ENCODE measurements at places on chromosomes 12 and 14.

- DNase-seq, result no peak
Measured at GRCh38 chr12:82425241-82425640, 66.9 kb downstream of the METTL25 start.

DNA sequence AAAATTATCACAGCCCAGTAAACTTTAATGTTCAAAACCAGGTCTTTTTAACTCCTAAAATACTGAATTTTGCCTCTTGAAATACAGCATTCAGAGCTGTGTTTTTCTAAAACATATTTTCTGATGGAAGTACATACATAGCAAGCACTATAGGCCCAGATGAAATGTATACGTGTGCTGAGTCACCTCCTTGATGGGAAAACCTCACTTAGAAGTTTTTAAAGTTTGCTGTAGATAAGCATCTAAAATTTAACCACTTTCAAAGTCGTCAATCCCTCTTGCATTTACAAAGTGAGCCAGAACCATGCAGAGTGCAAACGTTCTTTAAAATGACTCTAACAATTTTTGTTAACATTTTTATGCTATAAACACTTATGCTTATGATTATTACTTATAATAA, 618.8 kb downstream of the RPS29 start:
- DNase-seq, result no peak

DNA sequence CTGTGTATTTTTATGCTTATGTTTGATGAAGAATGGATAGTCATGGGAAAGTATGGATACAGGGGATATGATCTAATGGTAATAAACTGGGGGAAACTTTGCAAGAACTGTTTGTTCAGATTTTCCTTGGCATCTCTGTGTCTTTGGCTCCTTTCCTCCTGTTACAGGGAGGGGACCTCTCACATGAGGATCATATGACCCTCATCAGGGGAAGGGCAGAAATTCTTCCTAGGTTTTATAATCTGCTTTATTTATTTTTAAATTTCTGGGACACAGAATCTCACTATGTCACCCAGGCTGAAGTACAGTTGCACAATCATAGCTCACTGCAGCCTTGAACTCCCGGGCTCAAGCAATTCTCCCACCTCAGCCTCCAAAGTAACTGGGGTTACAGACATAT, 526.5 kb downstream of the CCER1 start:
- no peak for DNase-seq

DNA sequence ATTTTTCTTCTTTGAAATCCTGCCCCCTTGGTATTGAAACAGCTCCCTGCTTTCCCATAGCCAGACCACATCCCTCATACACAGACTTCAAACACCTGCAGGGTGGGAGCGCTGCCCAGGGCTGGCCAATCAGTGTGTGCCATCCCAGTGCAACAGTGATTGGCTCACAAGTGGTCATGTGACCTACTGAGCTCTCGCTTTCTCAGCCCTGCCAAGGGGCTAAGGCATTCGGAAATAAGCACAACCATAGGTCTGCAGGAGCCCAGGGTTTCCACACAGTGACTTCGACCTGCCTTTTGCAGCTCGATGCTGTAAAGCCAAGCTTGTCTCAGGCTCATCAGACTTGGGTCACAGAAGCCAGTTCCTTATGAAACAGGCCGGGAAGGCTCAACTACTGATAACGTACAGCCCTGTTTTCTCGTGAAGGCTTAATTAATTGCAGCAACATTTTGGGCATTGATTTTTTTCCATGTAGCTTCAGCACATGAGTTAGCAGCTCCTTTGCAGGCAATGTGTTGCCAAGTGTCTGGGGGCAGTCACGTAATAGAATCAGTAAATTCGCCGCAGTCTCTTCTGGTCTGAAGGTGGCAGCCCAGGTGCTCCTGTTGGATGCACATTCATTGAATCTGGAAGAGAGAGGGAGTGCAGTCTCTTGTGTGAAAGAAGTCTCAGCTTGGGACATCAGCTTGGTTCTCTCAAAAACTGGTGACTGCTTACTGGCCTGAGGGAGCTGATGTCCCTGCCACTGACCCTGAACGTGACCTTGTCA, 1091.8 kb downstream of the AACS start:
- DNase-seq, result peak; percentile 17

DNA sequence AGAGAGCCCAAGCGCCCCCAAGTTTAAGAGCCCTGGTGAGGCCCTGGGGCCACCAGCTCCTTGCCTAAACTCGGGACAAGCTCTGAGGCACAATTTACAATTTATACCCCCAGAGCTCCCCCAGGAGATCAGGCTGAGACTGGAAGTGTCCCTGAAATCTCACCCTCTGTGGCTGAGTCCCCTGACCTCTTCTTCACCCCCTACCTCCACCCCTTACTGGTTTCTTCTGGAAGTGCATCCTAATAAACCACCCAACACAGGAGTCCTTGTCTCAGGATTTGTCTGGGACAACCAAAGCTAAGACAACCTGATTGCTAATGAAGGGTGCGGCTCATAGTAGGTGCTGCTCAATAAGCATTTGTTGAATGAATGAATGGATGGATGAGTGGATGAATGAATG, 206.4 kb downstream of the BCL11B start:
- DNase-seq, result peak; percentile 17

GRCh38 chr12:12039897-12040296, 30.8 kb upstream of the BCL2L14 start:
- DNase-seq, result no peak

- no peak for DNase-seq
Measured at GRCh38 chr14:95667249-95667693, 19.0 kb upstream of the TCL1B start.

- peak; percentile 18 for DNase-seq
Measured at GRCh38 chr12:82937151-82937550, 250.4 kb downstream of the TMTC2 start.

DNA sequence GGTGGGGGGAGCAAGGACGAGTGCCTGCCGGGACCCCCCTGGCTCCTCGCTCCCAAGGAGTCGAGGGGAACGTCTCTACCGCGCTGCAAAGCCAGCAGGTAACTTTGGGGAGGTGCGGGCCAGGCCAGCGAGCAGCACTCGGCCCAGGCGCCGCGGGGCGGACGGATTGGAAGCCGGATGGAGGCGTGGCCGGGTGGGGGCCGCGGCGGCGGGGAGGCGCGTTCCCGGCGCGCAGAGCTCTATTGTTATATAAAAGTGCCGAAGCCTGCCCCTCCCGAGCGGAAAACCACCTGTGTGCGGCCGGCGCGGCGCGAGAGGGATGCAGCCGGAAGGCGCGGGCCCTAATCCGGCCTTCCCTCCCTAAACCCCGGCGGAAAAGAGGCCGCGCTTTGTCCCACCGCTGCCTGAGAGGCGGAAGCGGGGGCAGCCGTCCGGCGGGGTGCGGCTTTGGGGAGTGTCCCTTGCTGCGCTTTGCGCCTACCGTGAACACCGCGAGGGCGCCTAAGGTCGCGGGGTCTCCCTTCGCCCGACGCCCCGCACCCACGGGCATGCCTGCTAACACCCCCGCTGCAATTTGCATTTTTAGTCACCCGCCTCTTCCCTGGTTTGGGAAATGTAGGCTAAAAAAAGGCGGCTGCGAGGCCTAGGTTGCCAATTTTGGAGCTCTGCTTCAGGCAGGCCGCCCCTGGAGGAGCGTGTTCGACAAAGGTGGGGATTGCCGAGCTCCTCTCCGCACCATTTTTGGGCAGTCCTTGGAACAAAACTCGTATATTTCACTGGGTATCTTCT, 1.7 kb upstream of the DUSP6 start:
- DNase-seq, result peak; percentile 62

DNA sequence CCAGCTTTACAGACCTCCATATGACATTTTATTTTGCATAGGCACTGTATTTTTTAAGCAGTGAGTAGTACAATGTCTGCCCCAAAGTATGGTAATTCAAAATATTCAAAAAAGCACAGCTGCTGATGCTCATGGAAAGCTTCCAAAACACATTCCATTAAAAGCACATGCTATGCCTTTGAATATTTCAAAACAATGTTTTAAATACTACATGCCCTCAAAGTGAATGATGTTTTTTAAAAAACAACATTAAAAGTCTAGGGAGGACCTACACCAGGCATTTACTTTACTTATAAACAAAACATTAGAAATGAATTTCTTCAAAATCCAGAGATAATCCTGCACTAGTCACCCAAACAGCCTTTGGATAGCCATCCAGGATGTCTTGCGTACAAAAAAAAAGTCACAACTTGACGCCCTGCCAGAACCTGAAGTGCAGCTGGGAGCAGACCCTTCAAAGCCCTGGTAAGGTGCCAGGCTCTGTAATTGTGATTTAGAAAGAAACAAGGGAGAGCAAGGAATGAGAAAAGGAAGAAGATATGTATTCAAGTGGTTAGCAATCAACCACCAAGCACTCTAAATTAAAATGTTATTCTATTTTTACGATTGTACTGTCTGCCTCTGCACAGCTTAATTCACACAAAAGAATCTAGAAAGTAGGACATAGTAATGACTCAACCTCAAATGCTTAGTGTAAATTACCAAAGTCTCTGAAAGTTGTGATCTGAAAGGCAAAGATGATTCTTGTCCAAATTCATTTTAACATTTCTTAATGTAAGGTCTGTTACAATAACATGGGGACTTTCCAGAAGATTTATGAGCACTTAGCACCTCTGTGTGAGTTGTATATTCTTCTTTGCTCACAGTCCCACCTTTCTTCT, 31.9 kb downstream of the CEP83 start:
- DNase-seq, result no peak

DNA sequence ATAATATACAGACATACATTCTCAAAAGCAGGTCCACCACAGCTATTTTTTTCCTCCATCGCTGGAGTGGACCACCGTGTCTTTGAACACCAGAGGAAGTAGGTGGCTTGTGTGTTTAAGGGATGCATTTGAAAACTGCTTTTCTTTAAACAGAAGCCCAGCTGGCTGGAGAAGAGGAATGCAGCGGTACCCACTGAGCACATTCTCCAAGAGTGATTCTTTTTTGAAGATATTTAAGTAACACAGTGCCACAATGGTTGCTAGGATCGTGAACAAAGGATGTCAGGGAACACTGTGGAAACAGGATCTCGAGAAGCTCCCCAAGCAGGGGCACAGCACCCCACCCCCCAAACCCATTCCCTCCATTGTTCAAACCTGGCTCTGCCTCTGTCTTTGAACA, 286.6 kb upstream of the PWP1 start:
- no peak for DNase-seq

DNA sequence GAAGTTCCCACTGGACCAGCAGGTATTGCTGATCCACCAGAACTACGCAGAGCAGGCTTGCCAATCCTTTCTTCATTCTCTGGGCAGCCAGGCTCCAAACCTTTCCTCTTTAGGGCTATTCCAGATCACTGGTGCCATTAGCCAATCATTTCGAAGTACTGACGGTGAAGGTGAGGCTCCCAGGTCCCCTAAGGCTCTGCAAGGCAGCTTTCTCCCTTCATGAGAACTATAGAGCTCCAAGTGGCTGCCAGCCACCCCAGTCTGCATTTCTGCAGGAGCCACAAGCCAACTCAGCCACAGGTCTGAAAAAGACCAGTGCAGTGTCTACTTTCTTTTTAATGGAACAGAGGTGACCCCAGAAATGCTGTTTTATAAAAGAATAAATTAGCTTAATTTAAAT, 48.7 kb downstream of the RAB35 start:
- DNase-seq, result no peak

- DNase-seq, result no peak
Measured at GRCh38 chr12:104565606-104566243, 109.0 kb downstream of the CHST11 start.

- no peak for DNase-seq
Measured at GRCh38 chr14:103000291-103000921, 56.9 kb downstream of the CDC42BPB start.

DNA sequence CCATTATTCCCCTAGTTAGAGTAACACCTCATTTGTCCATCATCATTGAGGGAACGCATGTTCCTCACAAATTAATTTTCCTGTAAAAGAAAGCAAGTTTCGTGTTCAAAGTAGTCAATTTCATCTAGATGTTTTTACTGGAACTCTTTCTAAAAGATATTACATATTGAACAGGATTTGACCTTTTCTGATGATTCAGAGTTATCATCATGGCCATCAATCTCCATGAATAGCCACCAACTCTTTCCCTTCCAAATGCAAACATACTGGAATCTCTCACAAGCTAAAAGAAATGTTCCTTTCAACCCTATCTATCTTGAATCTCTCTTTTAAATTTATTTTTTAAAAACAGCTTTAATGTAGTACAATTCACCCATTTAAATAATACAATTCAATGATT, 263.1 kb upstream of the FAR2 start:
- DNase-seq, result no peak

DNA sequence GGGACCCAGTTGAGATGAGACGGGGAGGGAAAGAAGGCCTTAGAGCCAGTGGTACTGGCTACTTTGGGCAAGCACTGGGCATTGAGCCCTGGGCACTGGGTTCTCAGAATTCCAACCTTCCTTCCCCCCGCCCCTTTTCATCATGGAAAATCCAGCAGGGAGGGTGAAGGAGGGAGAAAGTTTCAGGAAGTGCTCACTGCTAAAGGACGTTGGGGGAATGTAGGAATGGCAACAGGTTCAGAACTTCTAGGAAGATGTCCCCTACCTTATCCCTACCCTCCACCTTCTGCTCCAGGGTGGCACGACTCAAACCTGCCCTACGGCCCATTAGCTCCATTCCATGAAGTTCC, 4.2 kb upstream of the TNS2 start:
- no peak for DNase-seq

- no peak for DNase-seq
Measured at GRCh38 chr14:87756661-87757060, 236.3 kb downstream of the GALC start.

GRCh38 chr14:93765155-93765554, 23.1 kb downstream of the PRIMA1 start:
- no peak for DNase-seq

- DNase-seq, result peak; percentile 71
Measured at GRCh38 chr14:50773632-50774541, 57.1 kb downstream of the NIN start.

- no peak for DNase-seq
Measured at GRCh38 chr14:42070031-42070430, 463.4 kb downstream of the LRFN5 start.

DNA sequence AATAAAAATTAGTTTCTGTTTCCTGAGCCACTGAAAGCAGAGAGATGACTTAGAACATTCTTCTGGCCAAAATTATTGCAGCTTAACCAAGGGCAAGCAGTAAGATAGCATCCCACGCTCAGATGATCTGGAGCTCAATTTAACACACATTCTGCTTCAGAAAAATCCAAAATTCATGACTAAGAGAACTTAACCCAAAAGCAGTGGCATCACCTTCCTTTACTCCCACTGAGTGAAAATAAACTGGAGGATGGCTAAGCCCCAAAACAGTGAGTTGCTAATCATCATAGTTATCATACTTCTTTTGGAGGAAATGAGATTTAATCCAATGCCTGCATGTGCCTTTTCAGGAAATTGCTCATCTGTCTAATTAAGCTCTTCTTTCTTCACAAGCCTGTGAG, 195.4 kb downstream of the DUSP6 start:
- no peak for DNase-seq

DNA sequence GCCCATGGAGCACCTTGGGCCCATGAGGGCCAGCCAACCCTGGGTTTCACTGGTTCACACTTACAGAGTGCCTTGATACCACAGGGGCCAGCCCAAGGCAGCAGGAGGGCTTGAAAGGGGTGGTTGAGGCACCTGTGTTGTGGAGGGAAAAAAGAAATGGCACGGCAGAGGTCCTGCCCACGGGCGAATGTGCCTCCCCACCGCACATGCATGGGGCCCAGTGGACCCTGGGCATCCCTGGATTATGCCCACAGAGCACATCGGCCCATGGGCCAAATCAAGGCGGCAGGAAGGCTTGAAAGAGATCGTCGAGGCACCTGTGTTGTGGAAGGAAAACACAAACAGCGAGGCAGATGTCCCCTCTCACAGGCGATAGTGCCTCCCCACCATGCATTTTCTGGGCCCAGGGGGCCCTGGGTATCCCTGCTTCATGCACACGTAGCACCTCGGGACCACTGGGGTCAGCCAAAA, 378.1 kb downstream of the ALG10 start:
- no peak for DNase-seq

GRCh38 chr14:87785897-87786296, 207.1 kb downstream of the GALC start:
- peak; percentile 30 for DNase-seq
